SIG-M5 (cell line): ENCODE measurements at places on chromosomes 3 and 15.

DNA sequence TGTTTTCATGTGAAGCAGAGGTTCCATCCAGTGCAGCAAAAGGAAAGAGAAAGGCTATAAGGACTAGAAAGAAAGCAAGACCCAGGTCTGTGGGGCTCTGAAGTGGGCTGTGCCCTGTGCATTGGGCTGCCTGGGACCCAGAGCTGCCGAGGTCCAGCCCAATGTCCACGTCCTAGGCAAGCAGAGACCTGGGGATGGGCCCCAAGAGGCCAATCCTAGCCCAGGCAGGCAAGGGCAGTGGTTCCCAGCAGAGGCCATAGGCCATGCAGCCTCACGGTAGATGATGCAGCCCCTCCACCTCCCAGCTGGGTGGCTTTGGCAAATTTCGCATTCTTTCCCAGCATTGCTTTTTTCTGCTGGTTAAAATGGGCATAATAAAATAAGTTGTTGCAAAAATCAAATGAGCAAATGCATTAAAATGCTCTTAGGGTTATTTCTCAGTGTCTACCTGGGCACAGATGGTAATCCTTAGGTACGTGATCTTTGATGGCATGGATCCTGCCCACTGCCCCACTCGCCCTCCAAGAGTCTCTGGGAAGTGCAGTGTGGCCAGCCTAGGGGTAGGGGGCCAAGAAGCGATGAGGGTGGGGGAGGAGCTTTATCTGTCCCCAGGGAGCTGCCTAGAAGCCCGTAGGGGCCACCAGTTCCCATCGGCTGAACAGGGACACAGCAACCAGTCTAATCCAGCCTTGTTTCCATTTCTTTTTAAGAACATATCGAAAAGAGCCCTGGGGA is 22.3 kb upstream of the GP9 start:
- no peak for DNase-seq

DNA sequence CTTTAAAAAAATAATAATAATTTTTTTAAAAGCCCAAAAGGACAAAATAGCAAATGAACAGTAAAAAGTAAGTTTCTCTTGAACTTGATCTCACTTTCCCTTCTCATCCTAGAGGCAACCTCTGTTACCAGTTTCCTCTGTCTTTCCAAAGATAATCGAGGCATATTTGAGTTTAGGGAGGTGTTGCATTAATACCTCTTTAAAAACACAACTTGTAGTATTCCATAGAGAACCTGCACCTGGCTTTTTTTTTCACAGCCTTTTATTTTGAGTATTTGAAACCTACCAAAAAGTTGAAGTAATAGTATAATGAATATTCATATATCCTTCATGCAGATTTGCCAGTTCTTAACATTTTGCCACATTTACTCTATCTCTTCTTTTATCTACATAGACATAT is 9.1 kb downstream of the CSK start:
- no peak for DNase-seq

- no peak for DNase-seq
These were observed 213.0 kb downstream of the PTPRG start for GRCh38 chr3:61774279-61774890.

DNA sequence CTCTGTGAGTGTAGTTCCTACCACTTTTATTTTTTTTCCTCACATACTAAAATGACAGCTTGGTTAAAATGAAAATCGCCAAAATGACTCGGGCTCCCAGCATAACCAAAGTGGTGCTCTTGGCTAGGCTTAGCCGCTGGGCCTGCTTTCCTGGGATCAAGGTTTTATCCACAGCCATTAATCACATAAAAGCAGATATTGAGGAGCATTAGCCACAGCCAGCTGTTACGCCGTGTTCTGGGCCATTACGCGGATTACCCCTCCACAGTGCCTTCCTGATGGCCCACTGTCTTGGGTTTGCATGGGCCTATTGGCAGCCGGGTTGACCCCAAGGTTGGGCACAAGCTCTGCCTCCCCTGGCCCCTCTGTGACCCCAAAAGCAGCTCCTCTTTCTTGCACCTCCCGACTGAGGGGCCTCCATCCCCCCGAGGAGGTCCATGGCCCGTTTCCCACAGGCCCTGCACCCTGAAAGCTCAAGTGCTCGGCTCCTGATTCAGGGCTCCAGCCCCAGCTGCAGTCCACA is 30.4 kb upstream of the TRPM1 start:
- DNase-seq = no peak

DNA sequence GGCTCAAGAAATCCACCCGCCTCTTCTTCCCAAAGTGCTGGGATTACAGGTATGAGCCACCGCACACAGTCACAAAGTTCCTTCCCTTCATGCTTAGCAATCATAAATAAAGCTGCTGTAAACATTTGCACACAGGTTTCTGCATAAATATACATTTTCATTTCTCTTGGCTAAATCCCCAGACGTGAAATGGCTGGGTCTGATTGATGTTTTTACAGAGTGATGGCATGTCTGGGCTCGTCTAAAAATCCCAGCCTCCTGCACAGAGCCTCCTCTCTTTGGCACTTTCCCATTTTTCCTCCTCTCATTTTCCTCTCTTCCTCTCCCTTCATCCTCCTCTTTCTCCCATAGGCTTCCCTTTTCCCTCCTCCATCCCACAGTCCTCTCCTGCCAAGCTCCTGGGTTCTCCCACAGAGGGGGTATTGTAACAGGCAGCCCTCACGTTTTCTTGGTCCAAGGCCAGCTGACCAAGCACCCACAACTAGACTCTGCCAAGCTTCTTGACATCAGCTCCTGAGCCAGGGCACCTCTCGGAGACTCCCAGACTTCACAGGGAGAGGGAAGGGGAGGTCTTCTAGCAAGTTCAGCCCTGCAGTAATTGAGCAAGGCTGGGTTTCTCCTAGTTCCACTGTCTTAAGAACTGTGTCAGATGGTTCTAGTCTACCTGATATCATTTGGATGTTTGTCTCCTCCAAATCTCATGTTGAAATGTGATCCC is 10.5 kb upstream of the PLA2G4E start:
- DNase-seq = no peak

GRCh38 chr3:11096266-11097139 is 57.8 kb upstream of the HRH1 start:
- no peak for DNase-seq

DNA sequence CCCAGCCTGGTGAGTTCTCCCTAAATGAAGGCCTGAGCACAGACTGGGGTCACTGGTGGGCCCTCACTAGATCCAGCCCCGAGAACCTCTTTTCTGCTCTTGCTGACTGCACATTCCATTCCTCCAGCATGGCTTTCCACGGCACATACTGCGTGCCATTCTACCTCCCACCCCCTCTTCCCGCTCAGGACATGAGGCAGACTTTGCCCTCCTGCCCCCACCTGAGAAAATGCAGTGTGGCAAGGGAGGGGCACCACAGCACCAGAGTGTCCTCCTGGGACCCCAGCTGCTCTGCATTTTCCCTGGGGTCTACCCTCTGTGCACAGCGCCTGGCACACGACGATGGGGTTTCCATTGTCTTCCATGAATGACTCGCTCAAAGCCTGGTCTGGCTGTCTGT is 6.1 kb upstream of the SLCO2A1 start:
- no peak for DNase-seq

- DNase-seq = no peak
These were observed 25.2 kb downstream of the CPEB1 start for GRCh38 chr15:82621970-82622369.

DNA sequence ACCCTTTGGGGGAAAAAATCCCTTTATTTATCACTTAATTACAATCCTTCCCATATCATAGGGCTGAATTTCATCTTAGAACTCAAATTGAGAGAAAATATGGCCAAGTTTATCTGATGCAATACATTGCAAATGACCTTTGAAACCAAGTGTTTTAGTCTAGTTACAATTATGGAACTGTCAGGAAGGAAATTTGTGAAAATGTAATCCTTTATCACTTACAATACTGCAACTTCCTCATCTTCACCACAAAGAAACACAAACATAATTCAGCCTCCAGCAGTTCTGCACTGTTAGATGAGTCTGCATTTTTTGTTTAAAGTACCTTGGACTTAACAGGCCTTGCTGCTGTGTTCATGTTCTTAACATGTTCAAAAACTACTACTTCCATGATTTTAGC is 4.6 kb downstream of the CCPG1 start:
- peak; percentile 75 for DNase-seq

- DNase-seq = no peak
These were observed 1.3 kb upstream of the CBLB start for GRCh38 chr3:105869861-105870755.

- no peak for DNase-seq
These were observed 37.0 kb downstream of the MINDY4B start for GRCh38 chr3:150868282-150868681.

DNA sequence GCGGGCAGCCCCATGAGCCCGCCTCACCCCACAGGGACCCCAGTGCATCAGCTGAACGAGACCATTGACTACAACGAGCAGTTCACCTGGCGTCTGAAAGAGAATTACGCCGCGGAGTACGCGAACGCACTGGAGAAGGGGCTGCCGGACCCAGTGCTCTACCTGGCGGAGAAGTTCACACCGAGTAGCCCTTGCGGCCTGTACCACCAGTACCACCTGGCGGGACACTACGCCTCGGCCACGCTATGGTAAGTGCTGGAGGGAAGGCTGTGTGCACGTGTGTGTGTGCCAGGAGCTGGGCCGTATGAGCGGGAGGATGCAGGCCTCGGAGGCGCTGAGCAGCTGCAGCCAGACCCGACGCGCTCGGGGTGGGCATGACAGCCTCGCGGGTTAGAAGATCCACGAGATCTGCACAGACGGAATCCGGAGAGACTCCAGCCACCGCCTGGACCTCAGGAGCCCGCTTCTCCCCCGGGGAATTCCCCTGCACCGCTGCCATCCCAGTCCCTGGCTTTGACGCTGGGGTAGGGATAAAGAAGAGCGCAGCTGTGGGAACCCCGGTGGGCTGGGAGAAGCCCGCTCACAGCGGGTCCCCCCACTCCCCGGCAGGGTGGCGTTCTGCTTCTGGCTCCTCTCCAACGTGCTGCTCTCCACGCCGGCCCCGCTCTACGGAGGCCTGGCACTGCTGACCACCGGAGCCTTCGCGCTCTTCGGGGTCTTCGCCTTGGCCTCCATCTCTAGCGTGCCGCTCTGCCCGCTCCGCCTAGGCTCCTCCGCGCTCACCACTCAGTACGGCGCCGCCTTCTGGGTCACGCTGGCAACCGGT is 2.6 kb downstream of the DUOXA2 start:
- DNase-seq = no peak

DNA sequence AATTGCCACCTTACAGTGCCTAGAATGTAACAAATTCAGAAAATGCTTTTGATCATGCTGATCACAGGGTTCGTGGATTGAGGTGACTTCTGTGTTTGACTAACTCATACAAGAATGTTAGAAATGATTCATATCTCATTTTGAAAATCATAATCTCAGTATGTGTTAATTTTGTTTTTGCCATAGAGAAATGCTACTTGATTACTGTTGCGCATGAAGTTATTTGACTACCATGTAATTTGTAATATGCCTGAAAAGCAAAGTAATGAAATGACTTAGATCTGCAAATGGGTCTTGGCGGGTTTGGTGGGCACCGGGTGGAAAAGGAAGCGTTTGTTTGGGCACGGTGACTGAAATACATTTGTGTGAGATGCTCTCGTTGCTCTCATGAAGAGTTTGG is 173.6 kb upstream of the BHLHE40 start:
- no peak for DNase-seq

DNA sequence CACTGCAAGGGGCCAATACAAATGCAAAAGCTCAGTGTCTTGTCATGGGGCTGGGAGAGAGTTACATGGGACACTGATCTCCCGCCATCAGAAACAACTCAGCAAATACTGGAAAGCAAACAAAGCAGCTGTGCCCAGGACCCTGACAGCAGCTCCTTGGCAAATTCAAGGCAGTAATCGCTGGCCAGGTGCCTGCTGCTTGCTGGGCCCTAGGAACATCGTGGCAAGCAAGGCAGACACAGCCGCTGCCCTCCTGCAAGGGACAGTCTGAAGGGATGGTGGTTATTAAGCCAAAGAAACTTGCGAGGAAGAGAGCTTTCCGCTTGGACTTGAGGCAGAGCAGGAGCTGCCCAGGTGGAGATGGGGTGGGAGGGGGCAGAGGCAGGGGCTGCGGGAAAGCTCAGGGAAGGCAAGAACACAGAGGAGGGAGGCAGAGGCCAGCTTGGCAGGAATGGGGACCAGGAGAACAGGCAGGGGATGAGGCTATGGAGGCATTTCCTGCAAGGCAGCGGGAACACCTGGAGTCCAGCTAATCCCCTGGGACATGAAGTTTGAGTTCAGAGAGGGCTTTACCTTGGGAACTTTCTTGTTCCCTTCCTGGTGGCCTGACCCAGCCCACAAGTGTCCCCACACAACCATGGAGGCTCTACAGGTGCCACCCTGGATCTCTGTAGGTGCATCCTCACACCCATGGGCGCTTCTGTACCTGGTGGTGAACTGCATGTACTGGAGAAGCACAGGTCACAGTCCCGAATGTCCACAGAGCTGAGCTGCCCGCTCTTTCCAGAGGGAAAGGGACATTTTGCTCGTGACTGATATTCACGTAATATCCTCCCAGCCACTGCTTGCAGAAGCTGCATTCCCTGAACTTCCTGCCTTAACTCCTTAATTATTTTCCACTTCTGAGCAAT is 78.7 kb upstream of the ATP2B2 start:
- no peak for DNase-seq

DNA sequence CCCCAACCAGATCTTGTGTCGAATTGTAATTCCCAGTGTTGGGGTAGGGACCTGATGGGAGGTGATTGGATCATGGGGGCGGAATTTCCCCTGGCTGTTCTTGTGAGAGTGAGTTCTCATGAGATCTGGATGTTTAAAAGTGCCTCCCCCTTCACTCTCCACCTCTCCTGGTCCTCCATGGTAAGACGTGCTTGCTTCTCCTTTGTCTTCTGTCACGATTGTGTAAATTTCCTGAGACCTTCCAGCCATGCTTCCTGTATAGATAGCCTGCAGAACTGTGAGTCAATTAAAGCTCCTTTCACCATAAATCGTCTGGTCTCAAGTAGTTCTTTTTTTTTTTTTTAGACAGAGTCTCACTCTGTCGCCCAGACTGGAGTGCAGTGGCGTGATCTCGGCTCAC is 42.3 kb downstream of the NR1D2 start:
- no peak for DNase-seq

- DNase-seq = no peak
These were observed 55.6 kb upstream of the LRTM1 start for GRCh38 chr3:54983266-54984099.

DNA sequence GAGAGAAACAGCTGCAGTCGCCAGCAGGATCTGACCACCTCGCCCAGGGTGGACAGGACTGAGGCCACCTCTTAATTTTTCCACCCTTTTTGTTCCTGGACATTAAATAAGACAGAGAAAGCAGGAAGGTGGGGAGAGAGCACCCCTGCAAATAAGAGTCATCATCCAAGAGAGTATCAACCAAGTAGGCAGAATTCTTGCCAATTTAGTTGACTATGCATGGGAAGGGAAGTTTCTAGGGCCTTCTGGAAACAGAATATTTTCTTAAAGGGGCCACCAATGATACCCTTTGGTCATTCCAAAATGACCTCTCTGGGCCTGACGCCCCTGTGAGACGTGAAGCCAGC is 136.2 kb downstream of the TJP1 start:
- DNase-seq = no peak
